ENCODE measurements at places on chromosomes 7 and 10. TPM values are rescaled to one million over a fixed set of nuclear protein-coding genes. Genes with fewer than 3 reads are reported as not detected.

AKR1C4 gene
- total RNA-seq = not detected

- no peak for DNase-seq
Measured at GRCh38 chr7:135858379-135858778, 109.8 kb upstream of the FAM180A start.

TMEM168 gene
- 19.8 TPM for total RNA-seq

GRCh38 chr7:6727663-6728062 lies 20.9 kb upstream of the ZNF12 start:
- DNase-seq = no peak

GRCh38 chr7:4783292-4783652 lies 7.8 kb downstream of the AP5Z1 start:
- no peak for DNase-seq

- DNase-seq = no peak
Measured at GRCh38 chr7:123431075-123431614, 103.2 kb downstream of the IQUB start.

WDR91 gene
- 12.3 TPM for total RNA-seq

DNA sequence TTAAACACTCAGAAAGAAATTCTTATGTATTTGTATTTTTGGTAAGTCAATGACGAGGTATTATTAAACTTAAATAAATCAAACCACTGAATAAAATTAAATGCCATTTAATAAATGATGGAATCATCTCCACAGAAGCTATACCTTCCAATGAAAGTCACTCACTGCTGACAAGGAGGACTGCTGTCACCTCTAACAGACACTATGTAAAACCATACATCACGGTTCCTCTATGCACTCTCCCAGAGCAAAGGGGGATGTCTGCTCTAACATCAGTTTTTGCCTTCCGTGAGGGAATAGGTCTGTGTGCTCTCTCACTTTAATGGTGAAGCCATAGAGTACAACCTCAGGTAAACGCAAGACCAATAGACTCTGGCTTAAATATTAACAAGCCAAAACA lies 99.7 kb upstream of the DDC start:
- no peak for DNase-seq

- DNase-seq = no peak
Measured at GRCh38 chr10:3473271-3473670, 300.7 kb upstream of the PITRM1 start.

GRCh38 chr7:46681865-46682503 lies 760.9 kb upstream of the IGFBP3 start:
- no peak for DNase-seq

TPST1 gene
- total RNA-seq = 14.4 TPM

DNA sequence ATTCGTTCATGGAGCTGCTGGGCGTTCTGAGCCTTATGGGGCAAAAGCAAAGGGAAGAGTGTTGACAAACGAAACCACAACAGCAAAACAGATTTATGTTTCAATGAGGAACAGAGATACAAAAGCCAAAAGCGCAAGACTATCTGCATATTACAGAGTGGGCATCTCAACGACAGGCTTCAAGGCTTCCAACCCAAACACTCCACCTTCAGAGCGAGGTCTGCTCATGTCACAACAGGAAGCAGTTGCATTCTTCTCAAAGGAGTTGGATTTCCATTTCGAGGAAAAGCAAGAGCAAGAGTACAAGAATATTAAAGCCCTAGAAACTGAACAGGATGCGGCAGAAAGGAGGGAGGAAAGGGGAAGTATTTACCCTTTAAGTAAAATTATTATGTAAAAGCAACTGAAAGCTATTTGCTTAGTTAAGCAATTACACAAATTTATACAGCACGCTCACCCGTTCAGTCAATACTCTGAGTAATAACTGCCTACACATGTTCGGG lies 189.3 kb downstream of the ELMO1 start:
- DNase-seq = no peak

DNA sequence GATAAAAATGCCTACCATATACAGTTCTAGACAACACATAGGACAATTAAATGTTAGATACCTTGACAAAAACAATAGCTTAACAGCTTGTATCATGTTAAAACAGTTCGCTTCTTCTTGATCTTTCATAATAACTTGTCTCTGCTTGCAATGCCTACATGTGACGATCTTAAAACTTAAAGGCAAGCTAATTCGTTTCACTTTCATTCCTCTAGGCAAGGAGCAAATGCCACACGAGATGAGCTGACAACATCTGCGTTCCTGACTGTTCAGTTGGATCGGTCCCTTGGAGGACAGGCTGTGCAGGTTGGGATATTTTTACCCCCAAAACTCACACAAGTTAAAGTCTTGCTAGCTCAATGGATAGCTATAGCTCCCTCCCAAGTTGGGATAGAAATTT lies 51.6 kb upstream of the ARL4A start:
- DNase-seq = no peak

GRCh38 chr7:79236352-79237028 lies 217.0 kb downstream of the MAGI2 start:
- DNase-seq = no peak

MOGAT3 gene
- not detected for total RNA-seq

- peak; percentile 55 for DNase-seq
Measured at GRCh38 chr10:102230264-102230860, 4.3 kb downstream of the ELOVL3 start.

DNA sequence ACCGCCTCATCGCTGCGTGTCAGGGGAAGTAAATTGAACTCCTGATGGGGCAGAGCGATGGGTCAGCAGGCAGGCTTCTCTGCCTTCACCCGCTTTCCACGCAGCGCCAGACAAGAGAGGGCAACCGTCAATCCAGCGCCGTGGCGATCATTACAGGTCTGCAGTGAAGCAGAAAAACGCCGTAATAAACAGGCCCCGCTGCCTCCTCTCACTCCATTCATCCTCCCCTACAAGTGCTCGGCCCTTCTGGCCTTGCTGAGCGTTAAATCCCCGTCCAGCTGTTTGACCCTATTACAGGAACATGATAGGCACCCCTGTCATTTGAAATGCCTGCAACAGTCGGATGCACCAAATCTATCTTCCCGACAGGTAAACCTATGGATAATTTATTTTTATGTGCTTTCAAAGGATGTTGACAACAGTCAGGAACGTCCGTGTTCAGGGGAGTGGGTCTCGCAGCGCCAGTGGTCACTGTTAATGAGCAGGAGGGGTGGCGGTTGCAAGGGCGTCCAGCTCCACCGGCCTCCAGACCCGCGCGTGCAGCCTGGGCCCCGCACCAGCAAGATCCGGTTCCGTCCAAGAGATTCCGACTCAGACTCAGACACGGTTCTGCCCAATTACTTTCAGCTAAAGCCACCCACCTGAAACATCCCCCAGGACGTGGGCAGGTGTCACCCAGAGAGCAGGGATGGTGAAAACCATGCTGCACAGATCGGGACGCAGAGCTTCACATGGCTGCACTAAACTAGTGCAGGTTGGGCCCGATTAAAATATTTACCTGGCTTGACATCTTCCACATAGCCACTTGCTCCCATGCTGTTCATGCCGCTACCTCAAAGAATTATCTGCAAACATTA lies 508.0 kb upstream of the MGMT start:
- DNase-seq = no peak

DNA sequence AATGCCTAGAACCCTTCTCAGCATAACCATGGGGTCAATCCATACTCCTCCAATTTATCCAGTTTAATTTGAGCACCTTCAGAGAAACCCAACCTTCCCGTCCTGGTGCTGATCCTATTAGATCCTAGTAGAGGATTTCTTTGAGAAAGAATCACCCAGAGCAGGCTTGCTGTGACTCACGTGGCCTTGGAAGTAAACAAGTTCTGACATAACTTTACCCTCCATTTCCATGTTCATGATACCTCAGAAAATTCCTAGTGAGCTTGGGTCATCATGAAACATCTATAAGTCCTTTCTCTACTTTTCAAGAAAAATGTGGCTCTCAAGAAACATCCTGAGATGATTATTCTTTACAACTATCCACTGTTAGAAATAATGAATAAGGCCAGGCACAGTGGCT lies 71.7 kb downstream of the PRLHR start:
- DNase-seq = peak; percentile 35

DNA sequence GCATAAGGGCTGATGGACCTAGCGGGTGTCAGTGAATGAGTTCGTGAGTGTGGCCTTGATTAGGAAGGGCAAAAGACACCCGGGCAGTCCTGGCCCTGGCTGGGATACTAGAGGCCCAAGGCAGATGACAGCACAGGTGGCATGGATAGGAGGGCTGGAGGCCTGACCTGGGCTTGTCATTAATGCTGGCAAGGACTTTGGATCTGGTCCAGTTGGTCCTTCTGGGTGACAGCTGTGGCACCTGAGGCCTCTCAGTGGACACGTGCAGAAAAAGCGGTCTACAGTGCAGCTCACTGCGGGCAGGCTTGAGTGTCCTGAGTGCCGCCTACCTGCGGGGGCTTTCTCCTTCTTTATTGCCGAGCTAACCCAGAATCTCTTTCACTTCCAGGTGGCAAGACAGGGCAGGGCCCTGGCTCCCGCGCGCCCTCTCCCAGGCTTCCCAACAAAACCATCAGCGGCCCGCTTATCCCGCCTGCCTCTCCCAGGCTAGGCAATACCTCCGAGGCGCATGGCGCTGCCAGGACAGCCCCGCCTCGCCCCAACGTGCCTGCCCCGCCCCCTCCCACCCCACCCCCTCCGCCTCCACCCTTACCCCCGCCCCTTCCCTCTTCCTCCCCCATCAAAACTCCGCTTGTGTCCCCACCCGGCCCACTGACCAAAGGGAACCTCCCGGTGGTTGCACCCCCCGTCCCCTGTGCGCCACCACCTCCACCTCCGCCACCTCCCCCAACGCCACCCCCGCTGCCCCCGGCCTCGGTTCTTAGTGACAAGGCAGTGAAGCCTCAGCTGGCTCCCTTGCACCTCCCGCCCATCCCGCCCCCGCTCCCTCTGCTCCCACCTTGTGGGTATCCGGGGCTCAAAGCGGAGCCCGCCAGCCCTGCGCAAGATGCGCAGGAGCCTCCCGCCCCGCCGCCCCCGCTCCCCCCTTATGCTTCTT lies 77.4 kb downstream of the WIPF3 start:
- DNase-seq = peak; percentile 50

DNA sequence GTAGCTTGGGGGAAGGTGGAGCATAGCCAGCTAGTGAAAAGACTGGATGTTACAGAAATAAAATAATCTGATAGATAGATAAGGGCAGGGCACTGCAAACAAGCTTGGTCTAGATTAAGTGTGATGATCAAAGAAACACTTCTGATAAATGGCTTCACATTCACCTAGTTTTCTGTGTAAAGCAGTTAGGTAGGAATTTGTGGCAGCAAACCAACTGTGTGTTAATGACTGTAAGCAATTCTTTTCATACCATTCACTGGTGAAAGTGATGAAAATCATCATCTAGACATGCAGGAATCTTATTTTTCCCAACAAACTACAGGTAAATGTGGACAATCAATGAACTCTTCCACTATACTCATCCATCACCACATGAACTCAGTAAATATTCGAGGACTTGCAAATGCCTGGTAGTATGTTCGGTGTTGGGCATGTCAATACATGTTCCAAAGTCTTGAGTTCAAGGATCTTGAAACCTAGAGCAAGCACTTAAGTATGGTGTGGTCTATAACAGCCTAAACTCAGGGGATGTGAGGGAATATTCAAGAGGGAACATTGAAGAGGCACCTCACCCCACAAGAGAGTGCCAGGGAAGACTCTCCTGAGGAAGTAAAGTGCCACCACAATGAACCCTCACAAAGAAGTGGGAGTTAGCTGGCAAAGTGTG lies 20.5 kb downstream of the PON3 start:
- no peak for DNase-seq

- peak; percentile 38 for DNase-seq
Measured at GRCh38 chr10:119333146-119333792, 125.9 kb downstream of the GRK5 start.

SLC26A4 gene
- not detected for total RNA-seq

- DNase-seq = no peak
Measured at GRCh38 chr7:157550300-157551275, 213.8 kb downstream of the DNAJB6 start.

DNA sequence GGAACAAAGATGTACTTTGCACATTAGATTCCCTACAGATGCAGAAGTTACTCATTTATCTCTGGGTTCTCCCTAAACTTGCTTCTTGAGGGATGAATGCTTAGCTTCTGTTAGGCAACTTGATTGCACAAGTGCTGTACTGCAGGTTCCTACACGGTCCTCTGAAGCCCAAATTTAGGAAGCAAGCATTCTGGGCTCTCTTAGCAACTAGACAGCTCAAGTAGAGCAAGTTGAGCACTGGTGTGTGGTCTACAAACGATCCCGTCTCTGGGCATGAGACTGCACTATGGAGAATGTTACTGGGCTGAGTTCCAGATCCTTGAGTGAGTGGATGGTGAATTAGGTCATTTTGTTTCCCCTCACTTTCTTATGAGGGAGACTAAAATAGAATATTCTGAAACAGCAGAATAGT lies 14.3 kb downstream of the SEMA3D start:
- DNase-seq = no peak

DNA sequence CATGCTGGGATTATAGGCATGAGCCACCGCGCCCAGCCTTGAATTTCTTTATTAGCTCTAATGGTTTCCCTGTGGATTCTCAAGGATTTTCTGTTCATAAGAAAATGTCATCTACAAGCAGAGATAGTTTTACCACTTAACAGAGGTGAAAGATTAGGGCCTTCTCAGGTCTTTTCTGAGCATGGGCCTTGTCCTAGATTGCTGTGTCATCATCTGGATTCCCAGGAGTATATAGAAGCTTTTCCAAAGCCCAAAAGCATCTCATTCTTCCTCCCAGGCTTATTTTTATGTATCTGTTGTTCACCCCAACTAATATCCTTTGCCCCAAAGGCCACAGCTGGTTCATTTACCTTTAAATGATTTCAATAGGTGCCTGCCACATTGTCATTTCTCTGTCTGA lies 13.7 kb upstream of the ZNF248 start:
- no peak for DNase-seq

DNA sequence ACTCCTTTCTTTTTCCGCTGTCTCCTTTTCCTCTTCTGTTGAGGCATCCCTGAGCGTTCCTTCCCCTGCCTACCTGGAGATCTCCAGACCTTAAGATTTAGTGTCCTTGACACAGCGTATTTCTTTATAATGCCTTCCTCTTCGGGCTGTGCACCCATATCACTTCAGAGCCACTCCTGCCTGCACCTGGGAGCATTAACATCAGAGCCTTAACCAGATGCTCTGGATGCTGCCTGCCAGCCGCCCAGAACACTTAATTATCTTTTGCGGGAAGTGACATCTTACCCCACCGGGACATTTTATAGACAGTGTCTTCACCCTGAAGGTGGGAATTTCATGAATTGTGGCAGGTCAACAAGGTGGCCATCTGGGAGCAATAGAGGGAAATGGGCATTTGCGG lies 24.2 kb downstream of the UBTD1 start:
- DNase-seq = no peak

- no peak for DNase-seq
Measured at GRCh38 chr10:78924319-78925003, 144.3 kb upstream of the ZMIZ1 start.

DNA sequence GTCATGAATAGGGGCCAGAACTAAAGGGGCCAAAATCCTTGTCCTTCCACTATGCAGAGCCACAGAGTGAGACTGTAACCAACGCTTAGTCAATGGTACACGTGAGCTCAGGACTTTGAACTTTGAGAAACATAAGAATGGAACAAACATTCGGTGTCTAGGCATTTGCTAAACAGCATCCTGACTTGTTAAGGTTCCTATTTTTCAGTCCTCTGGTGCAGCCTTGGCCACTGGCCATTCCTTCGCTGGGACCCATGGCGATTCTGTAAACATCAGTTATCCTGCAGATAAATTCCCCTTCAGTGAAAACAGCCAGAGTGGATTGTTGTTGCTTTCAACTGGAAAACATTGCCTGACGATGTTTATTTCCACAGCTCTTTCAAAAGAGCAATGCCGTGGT lies 266.8 kb downstream of the SORCS1 start:
- no peak for DNase-seq

- DNase-seq = no peak
Measured at GRCh38 chr10:133131734-133132472, 28.1 kb upstream of the KNDC1 start.

Measured in PC-3 (cell line).